ENCODE measurements at places on chromosomes 4 and X.

- DNase-seq: no peak
Measured at GRCh38 chrX:49862093-49862492, 17.2 kb upstream of the USP27X start.

- no peak for DNase-seq
Measured at GRCh38 chr4:120316416-120316815, 249.8 kb upstream of the MAD2L1 start.

DNA sequence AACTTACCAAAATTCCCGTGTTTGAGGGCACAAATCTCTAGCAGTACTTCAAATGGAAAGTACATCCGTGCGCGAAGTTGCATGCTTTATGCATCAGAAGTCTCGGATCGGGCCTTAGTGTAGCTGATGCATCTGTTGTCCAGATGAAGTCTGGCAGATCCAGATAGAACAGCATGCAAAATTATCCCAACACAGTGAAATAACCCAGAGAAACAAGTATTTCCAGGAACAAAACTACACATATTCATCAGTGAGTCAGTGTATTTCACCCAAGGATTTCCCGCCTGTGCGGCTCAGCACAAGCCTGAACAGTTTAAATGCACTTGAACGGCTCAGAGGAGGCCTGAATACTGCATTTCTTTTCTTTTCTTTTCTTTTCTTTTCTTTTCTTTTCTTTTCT lies 27.4 kb upstream of the CLDN24 start:
- DNase-seq: no peak

DNA sequence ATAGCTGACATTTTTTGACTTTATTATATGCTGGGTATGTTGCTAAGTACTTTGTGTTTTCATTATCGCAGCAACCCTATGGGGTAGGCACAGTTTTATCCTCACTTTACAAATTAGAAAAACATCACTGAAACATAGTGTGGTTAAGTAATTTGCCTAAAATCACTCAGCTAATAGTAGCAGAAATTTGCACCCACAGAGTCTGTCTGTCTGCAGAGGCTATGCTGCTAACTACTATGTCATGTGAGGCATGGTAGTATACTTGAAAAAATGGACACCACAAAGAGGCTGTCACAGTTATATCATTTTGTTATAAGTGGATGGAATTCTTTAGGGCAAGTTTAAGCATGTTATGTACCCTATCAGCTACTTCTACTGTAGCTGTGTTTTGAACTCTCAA lies 69.0 kb downstream of the STAG2 start:
- DNase-seq: no peak

GRCh38 chrX:16593801-16594200 lies 56.2 kb upstream of the S100G start:
- DNase-seq: no peak

DNA sequence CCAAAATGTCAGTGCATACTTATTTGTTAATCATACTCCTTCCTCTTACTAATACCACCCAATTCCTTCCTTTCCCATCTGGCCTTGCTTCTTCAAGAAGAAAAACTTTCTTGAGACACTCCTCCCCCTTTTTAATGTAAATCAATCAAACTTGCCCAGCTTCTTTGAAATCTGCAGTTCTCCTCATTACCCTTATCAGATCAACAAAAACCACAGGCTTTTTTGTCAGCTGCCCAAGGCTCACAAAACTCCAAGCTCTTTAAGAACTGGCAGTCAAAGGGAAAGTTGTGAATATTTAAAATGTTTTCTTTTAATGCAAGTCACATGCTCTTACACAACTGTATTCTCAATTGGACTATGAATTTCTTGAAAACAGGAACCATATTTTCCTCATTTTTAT lies 11.3 kb upstream of the MYOZ2 start:
- DNase-seq: no peak

DNA sequence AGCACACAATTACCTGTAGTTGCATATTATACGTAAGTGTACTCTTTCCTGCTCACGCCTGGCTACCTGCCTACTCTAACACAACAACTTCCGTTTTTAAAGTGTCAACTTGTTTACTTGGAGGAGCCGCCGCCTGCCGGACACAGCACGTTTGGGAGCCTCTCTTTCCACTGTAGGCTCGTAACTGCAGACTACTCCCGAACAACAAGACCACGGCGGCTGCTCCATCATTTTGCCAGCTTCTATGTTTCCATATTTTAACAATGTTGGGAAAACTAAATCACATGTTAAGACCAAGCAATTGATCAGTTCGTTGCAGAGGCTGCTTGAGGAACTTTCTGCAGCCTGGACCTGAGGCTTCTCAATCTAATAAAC lies 841 bp downstream of the MTNR1A start:
- no peak for DNase-seq

GRCh38 chrX:67607466-67607865 lies 63.6 kb downstream of the AR start:
- DNase-seq: no peak

GRCh38 chr4:172708184-172708583 lies 460.4 kb upstream of the GALNT7 start:
- no peak for DNase-seq

DNA sequence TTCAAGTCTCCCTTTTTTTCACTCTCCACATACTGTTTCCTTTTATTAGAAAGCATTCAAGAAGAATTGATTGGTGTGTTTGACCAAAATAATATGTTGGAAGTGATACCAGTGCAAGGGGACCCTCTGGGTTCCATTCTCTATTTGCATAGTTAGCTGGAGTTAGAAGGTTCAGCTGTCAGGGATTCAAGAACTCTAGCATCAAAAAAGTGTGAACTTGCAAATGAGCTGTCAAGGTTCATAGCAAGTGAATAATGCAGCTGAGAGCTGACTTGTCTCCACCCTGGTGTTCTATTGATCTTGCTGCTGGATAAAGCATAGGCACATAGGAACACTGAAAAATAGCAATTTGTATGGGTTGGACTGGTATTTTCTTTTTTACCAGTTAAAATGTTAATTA lies 73.2 kb downstream of the SORBS2 start:
- DNase-seq: no peak

DNA sequence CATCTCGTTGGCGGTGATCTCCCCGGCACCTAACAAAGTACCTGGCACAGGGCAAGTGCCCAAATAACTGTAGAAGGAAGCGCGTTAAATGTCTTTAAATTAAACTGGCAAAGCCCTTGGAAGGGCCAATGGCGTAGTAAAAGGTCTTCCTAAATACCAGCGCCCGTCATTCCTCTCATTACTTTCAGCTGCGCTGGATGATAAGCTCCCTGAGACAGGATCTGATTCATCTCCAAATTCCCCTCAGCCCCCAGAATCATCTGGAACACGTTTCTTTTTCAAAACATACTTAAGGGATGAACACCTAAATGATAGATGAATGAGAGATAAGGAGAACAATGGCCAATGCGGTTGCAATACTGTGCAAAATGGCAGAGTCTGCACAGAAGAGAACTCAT lies 95.1 kb downstream of the AFAP1 start:
- no peak for DNase-seq

GRCh38 chr4:25925486-25926201 lies 11.6 kb downstream of the SMIM20 start:
- DNase-seq: peak; percentile 23

GRCh38 chr4:174532445-174532844 lies 10.2 kb upstream of the HPGD start:
- no peak for DNase-seq

DNA sequence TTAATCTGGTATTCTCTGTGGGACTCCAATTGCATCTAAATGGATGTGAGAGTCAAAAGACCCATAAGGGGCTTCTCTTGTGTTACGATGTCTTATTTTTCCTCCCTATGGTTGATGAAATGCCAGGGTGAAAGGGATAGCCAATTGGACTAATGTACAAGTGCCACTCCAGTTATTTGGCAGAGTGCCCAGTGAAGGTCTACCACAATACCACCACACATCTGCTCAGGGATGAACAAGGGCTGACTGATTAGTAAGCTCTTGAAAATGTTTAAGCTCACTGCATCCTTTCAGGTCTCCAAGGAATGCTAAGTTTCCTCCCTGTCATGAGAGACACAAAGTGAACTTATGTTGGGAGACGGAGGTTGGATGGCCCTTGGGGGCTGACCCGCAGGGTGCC lies 57.8 kb downstream of the HEPH start:
- DNase-seq: no peak

DNA sequence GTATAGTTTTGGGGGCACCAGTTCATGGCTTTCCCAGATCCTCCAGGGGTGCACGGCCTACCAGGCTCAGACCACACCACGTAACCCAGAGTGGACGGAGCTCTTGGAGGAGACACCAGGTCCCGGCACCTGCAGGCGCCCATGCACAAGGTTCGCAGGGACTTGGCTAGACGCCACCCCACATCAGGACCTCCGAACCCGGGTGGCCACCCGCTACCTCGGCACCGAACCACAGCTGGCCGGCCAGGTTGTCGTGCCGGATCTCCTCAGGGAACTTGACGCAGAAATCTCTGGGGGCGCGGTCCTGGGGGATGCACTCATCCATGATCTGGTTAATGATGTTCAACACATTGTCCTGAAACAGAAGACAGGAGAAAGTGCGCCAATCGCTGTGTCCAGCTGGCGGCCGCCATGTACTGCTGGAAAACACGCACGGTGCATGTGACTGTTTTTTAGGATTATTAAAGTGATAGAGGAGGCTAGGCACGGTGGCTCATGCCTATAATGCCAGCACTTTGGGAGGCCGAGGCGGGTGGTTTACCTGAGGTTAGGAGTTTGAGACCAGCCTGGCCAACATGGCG lies 77.1 kb downstream of the ZFYVE28 start:
- DNase-seq: no peak

DNA sequence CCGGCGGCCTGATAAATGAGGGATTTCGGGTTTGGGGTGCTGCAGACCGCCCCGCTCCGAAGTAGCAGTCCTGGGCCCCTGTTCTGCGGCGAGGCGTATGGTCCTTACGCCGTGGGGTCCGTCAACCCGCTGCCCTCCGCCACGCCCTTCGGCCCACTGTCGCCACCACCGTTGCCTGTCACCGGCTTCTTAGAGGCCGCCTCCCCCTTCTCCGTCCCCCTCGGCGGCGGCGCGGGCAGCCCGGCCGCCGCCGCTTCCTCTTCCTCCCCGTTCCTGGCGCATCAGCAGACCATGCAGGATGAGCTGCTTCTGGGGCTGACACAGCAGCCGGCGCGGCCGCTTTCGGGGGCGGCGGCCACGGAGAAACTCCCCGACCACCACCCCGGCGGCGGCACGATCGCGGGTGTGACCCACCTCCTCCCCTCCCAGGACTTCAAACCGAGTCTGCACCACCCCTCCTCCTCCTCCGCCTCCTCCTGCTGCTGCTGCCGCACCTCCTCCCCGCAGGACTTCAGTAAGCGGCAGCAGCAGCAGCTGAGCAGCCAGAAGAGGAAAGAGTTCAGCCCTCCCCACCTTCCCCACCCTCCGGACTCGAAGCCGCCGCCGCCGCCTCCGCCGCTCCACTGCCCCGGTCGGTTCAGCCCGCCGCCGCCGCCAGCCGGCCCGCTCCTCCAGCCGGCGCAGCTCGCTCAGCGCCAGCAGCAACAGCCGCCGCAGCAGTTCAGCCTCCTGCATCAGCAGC lies 549 bp downstream of the CPEB2 start:
- peak; percentile 91 for DNase-seq

DNA sequence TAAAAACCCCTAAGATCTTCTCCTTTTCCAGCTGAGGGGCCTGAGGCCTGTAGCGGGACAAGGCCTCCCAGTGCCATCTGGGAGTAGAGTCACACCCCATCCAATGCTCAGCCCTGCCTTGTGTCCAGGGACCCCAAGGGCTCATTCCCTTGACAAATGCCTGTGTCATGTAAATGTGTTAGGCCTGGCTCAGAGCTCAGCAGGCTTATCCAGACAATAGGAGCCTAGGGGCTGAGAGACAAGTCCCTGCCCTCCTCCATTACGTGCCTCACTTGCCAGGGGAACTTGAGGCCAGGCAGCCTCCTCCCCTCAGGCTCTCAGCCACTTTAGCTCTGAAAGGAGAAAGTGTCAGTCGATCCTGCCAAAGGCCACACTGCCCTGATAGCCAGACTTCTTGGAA lies 166.8 kb upstream of the MAMLD1 start:
- no peak for DNase-seq

DNA sequence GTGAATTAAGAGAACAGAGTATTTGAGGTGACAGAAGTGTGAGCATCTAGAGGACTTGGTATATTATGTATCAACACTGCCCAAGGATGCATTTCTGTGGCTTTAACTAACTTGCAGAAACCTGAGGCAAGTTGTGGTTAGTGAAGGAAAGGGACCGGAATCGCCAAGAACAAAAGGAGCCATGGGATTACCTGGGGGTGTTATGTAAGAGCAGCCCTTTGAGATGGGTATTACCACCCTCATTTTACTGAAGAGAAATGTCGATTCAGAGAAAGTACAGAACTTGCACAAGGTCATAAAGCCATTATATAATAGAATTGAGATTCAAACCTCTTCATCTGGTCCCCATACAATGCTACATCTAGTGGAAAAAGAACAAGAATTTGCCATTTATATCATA lies 14.3 kb downstream of the TENM3 start:
- DNase-seq: no peak

- no peak for DNase-seq
Measured at GRCh38 chrX:8731559-8732395, at the start of gene ANOS1. TSS of gene ANOS1 (minus strand) at chrX:8732137. CDS start at chrX:8732036, 101 bp downstream.

Measured in CD4-positive, alpha-beta T cell treated with Interleukin-15 for 1 hour (primary cell).